Kidney glomerular epithelial cell (primary cell): ENCODE measurements at places on chromosomes 3 and 15.

- DNase-seq: no peak
These were observed 92.8 kb upstream of the BCL6 start for GRCh38 chr3:187838016-187838540.

DNA sequence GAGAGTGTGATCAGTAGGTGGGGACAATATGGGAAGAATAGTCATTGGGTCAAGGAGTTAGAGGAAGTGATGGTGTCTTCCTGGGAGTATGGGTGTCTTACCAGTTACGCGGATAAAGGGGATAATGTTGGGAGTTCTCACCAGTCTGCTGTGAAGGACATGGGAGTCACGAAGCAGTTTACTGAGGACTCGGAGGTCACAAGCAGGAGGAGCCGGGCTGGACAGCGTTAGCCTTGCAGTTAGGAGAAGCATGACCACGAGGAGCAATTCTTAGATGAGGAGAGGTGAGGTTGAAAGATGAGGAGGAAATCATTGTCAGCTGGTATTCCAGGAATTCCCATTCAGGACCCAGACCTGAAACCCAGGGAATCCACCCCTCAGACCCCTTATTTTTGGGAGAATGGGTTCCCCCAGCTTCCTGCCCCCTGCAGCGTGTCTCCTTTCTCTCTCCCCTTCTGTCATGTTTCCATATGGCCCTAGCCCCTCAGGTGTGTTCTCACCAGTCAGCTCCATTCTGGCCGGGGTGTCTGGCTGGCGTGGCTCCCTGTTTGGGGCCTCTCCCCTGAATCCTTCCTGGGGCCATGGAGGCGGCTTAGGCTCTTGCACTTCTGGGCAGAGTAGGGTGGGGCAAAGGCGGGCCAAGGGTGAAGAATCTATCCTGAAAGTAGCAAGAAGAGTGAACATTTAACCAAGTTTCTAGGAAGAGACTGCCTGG is 2.1 kb downstream of the THPO start:
- no peak for DNase-seq

- DNase-seq: peak; percentile 60
These were observed 17.1 kb downstream of the TJP1 start for GRCh38 chr15:29805043-29805707.

GRCh38 chr3:161607056-161607455 is 110.4 kb downstream of the OTOL1 start:
- no peak for DNase-seq

GRCh38 chr3:31936420-31937060 is 44.5 kb downstream of the OSBPL10 start:
- DNase-seq: peak; percentile 69

DNA sequence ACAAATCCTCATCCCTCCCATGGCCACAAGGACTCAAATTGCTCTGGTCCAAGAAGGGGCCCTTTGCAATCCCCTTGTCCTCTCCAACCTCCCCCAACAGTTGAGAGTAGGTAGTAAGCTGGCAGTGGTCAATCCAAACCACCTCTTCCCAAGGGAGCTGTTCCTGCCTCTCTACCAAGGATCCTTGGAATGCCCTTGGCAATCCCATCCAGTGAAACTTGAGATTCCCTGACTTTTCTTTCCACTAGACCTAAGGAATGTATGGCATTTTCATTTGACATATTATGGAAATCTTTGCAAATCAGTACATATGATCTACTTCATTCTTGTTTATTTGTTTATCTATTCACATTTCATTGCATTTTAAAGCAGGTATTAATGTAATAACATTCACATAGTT is 4.8 kb upstream of the RBP2 start:
- DNase-seq: no peak

- no peak for DNase-seq
These were observed 112.4 kb downstream of the ABI3BP start for GRCh38 chr3:100880845-100881244.

GRCh38 chr15:79396850-79397249 is 35.3 kb upstream of the MINAR1 start:
- no peak for DNase-seq

DNA sequence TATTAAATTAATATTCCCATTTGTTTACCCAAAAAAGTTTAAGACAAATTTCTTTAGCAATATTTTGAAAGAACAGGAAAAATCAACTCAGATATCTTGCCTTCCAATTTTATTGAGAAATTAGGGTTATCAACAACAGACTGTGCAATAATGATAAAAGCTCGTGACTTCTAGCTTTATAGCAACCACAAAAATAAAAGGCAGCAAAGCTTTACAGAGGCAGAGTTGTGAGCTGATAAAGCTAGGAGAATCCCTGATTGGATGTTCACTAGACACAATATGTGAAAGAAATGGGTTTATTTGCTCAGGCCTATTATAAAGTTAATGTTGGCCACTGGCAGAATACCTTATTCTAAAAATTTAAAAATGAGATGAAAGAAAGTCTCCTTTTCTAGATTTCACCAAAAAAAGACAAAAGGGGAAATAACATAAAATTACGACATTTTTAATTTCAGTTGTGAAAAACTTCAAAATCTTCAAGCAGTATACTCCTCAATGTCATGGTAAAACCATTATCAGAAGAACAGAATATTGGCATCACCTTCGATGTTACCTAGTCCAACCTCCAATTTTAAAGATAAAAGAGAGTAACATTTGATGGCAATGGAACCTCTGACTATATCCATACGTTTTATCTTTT is 2.8 kb downstream of the VPS13C start:
- DNase-seq: no peak

GRCh38 chr3:29286478-29287240 is 5.8 kb downstream of the RBMS3 start:
- no peak for DNase-seq

DNA sequence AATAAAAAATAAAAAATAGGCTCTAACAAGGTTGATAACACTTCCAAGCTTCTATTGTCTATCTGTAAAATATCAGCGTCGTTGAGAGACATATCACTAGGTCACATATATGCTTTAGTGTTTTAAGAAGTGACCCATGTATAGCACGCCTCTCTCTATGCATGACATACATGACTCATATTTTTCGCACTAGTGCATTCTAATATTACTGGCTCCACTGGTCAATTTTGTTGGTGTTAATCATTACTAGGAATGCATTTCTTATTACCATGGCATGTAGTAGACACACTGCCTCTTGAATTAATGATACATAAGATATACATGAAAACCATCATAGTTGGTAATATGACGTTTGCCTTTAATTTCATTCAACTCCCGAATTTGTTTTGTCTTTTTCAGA is 203.1 kb downstream of the CHL1 start:
- no peak for DNase-seq

DNA sequence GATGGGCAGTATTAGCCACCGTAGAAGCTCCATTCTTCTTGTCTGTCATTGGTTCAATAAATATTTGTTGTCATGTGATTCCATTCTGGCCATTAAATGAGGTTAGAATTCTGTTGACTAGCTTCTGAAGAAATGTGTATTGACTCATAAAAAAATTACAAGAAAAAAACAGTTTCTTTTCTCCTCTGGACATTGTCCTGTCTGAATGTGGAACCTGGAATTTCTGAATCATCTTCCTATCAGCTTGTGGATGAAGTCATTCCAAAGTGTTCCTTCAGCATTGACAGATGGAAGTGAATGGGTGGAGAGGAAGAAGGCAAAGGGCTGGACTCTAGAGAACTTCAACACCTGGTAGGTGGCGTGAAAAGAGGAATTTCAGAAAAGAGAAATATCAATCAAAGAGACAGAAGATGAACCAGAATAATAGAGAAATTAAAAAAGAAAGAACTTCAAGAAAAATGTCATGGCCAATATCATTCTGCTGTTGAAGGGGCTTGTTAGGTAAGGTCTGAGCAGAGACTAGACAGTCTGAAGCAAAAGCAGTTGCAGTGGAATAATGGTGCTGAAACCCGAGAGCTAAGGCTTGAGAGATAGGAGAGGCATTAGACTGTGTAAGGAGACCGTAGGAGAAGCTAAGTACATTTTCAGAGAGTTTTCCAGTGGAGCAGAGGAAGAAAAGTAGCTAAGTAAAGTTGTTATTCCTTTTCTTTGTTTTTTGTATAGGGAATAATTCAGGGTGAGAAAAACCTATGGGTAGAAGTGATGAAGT is 806.6 kb downstream of the SQOR start:
- DNase-seq: peak; percentile 45

DNA sequence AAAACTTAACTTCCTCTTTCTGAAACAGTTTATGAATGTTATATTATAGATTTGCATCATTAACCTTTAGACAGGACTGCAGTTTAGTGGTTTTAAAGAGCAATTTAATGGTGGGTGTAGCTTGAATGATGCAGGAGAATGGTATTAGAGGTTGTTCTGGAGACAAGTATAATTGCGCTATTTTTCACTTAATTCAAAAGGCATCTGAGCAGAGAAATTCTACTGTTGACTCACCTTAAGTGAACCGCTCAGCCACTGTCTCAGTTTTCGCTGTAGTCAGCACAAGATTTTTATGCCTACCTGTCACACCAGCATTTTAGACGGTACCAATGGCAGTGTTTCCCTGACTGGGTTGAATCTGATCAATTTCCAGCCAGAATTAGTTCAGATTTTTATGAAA is 348.8 kb upstream of the DCBLD2 start:
- DNase-seq: peak; percentile 85

GRCh38 chr15:73570355-73571032 is 62.7 kb downstream of the NPTN start:
- DNase-seq: peak; percentile 40

DNA sequence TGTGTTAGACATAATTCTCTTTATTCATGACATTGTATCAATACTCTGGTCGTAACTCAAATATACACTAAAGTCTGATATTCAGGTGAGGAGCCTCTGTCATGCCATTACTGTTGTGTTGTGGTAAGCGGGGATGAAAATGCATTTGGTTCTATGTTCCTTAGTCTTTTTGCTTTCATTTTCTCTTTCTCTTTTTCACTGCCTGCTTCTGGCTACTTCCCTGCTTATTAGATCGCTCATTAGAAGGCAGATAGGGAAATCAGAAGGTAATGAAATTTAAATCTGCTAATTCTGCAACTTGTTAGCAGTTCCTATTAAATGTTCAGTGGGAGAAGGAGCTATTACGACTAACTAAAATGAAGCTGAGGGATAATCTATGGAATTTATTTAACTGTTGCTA is 345.0 kb downstream of the GRM7 start:
- DNase-seq: peak; percentile 39

GRCh38 chr15:101276501-101277037 is 716 bp downstream of the SELENOS start:
- DNase-seq: peak; percentile 38

GRCh38 chr3:179881791-179882190 is 154.9 kb downstream of the PEX5L start:
- DNase-seq: no peak

DNA sequence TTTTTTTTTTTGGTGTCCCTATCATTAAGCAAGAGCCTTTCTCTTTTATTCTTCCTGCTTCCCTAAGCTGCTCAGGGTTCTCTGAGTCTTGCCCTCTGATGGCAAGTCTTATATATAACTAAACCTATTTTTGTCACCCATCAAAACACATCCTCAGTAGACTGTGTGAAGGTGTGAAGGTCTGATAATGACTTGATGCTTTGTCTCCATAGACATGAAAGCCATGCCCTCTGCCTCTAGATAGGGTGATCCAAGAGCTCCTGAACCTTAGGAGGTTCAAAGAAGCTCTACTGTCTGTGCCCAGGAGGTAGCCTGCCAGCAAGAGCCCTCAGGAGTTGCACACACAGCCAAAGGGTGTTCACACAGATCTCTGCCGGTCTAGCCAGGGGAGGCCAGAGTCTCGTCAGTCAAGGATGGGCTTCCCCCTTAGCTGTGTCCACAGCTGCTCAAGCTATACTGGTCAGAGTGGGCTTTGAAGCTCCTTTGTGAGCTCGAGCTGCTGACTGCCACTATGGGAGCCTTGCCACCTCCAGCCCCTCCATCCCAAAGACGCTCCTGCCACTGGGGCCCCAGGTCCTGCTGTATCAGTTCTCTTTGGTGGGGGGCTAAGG is 13.1 kb upstream of the SNX22 start:
- no peak for DNase-seq

- DNase-seq: peak; percentile 34
These were observed 451.0 kb downstream of the MFSD1 start for GRCh38 chr3:159252772-159253384.

- DNase-seq: no peak
These were observed 448.6 kb upstream of the RASGRP1 start for GRCh38 chr15:39013262-39013661.

GRCh38 chr3:178079966-178080365 is 456.3 kb upstream of the KCNMB2 start:
- DNase-seq: no peak

- no peak for DNase-seq
These were observed 27.6 kb upstream of the SEMA6D start for GRCh38 chr15:47689660-47690059.

DNA sequence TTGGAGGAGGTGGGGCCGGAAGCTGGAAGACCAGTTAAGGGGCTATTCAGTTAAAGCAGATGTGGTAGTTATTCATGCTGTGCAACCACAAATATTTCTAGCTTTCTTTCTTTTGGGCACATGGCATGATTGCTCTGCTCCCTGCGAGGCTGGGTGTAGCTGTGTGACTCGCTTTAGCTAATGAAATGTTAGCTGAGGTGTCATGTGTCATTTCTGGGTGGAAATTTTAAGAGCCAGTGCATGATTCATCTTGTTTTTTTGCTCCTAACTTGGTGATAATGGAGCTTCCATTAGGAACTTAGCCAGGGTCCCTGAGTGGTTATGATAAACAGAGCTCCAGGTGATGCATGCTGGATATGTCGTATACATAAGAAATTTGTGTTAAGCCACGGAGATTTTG is 300.6 kb downstream of the SATB1 start:
- peak; percentile 67 for DNase-seq

DNA sequence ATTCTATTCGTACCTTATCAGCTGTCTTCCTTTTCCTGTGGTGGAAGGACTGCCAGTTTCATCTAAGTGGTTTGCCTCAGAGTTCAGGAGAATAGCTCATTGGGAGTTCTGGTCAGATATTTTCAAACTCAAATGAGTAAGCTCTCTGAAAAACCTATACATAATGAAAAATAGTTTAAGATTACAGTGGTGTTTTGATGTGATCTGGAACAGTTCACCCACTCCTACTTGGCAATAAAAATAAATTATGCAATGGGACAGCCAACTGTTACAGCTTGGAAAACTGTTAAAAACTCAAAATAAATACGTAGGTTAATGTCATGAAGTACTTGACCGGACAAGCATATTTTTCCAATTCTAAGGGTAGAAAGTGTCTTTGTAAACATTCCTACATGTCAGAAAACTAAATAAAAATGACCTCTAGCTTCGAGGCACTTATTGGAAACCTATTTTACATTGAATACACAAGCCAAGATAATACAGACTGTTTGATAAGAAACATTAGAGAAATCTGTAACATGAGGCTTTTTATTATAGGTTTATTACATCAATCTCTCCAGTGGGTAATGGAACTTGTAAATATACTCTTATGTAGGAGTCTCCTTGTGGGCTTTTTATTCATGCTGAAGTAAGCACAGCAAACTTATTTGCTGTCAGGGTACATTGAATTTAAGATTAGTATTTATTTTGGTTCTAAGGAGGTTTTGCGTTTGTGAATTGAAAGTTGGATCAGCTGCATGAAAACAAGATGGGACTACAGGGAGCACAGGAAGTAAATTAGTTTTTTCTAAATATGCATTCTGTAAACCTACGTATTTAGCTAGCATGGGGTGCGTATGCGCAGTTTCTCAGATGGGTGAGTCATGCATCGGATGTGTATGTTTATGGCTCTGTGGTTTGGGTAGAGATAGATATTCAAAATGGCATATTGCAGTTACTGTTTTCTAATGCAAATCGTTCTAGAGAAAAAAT is 453.1 kb downstream of the IL5RA start:
- peak; percentile 9 for DNase-seq
